ENCODE measurements at places on chromosomes 4 and X.

DNA sequence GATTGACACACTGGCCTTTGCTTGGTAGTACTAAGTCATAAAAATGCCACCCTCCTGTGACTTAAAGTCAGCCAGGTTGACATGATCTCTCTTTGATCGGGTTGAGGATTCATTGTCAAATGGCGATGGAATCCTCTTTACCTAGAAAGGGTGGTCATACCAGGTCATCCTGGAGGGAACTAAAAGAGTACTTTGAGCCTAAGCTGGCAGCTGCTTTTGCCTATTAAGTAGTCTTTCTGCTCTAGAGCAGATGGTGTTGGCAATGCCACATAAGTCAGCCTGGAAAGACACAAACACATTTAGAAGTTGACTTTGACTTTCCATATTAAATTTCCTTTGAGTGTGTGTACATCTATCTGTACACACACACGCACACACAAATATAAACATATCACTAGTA, 39.2 kb upstream of the C4orf54 start:
- no peak for DNase-seq

DNA sequence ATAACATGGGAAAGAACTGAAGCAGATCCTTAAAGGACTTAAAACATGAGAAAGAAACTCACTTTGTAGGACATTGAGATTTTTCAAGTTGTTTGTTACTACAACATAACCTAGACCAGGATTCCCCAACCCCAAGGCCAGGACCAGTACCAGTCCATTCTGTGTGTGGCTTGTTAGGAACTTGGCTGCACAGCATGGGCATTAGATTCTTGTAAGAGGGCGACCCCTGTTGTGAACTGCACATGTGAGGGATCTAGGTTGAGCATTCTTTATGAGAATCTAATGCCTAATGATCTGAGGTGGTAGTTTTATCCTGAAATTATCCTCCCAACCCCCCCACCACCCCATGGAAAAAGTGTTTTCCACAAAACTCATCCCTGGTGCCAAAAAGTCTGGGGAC, 566.1 kb downstream of the KCTD8 start:
- no peak for DNase-seq

- DNase-seq: no peak
These were observed 278.9 kb downstream of the FBXW7 start for GRCh38 chr4:152256996-152257395.

- DNase-seq: no peak
These were observed 25.8 kb downstream of the GUCY1B1 start for GRCh38 chr4:155784637-155785036.

- peak; percentile 22 for DNase-seq
These were observed 221.7 kb downstream of the APBB2 start for GRCh38 chr4:40992472-40993295.

DNA sequence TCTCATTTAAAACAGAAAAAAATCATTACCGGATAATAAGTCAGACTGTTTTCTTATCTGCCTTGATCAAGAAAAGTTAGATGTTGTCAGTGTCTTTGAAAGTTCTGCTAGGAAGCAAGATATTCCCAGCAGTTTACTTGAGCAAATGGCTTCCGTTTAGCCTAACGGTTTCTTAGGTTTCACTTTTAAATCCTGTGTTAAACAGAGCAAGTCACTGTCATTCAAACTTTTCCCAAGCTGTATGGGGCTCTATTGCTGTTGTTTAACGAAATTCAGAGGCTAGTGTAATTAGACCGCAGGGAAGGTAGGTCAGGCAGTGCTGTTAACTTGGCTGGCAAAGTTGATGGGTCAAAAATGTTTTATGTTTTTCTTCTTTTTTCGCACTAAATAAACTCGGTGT, 80.3 kb upstream of the NEIL3 start:
- no peak for DNase-seq

GRCh38 chr4:122099896-122100295, 52.2 kb upstream of the BLTP1 start:
- DNase-seq: no peak

DNA sequence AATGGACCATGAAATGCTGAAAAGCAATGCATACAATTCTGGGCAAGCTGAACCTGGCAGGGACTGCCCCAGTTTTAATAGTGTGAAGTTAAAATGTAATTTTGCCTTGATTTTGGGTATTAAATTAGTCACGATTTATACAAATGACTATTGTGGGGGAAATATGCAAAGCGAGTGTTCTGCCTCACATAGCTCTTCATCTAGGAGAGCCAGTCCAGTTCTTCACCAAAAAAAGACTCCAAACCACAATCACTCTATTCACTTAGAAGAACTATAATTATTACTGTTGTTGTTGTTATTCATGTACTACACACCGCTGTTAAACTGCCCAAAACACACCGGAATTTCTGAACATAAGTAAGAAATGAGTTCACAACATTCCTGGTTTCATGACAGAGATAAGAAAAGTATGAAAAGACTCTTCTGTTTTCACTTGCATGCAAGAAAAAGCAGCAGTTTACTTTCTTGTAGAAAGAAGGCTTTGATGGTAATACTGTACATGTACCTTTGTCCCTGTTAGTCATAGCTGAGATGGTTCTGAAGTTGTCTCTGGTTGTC, 101.9 kb downstream of the QRFPR start:
- DNase-seq: no peak

GRCh38 chr4:164977243-164978164, at the start of gene TRIM61:
Gene TRIM61 (minus strand): TSS chr4:164977657. CDS start chr4:164970002, 7,655 bp downstream.
- DNase-seq: peak; percentile 72

DNA sequence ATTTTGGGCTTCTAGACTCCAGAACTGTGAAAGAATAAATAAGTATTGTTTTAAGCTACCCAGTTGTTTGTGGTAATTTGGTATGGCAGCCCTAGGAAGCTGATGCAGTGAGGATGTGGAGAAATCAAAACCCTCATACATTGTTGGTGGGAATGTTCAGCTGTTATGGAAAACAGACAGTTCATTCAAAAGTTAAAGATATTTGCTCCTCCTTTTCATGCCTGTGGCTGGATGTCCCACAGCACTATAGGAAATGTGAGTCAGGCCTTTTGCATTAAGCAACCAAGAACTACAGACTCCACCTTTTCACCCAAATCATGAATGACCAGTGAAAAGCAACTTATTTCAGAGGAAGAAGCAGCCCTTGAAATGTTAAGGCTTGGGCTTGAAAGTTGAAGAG, 6.7 kb downstream of the BBS12 start:
- no peak for DNase-seq

DNA sequence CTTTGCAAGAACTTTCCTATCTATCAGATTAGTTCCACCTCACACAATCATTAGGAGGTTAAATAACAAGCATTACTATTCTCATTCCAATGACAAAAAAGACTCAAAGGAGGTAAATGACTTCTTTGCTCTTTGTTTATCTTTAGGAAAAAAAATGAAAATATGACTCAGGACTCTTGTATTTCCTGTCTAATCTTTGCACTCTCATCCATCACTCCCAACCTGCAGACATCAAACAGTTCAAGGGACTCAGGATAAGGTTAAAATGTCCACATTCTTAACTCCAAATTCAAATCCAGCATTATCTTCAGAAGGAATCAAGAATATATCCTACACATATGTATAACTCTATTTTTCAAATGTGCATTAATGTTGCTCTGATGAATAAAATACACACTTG, 139.6 kb downstream of the UNC5C start:
- DNase-seq: no peak

DNA sequence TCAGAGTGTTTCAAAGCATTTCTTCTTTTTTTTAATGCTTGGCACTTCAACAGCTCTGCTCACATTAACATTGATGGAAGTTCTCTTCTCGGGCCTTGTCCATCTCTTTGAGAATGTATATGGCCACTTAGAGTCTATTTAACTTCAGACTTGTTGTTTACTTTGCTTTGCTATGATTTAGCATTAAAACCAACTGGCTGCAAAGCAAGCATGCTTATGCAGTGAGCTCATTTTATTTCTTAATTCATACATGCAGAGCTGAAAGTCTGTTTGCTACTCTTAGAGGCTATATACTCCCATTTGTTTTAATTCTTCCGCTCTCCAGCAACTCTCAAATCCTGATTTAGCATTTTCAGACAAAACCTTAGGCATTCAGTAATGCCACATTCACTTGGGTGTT, 107.6 kb upstream of the PACRGL start:
- no peak for DNase-seq

DNA sequence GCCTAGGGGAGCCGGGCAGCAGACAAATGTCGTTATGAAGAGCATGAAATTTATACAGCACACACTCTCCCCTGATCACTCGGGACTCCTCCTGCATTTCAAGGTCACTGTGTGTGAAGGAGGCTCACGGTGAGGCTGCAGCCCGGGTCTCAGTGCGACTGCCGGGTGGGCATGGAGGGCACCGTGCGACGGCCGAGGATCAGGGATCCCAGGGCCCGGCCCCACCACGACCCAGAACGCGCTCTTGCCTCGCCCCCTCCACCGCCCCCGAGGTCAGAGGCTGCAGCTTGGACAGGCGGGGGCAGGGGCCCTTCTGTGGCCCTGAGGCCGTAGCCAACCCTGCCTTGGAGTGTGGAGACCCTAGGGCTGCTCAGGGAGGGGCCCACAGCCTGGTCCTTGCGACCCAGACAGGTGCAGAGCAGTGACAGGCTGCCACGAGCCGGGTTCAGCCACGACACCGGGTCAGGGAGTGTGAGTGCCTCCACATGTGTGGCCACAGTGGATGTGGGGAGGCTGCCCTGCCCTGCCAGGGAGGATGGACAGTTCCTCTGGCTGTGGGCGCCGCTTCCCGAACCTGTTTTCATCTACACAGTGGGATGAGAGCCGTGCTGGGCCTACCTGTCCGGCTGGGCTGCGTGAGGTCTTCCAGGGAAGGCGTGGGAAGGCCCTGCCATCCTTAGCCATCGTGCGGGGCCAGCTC, 89.3 kb upstream of the NKX1-1 start:
- no peak for DNase-seq

GRCh38 chr4:48620093-48620492, 130.0 kb downstream of the ZAR1 start:
- no peak for DNase-seq

DNA sequence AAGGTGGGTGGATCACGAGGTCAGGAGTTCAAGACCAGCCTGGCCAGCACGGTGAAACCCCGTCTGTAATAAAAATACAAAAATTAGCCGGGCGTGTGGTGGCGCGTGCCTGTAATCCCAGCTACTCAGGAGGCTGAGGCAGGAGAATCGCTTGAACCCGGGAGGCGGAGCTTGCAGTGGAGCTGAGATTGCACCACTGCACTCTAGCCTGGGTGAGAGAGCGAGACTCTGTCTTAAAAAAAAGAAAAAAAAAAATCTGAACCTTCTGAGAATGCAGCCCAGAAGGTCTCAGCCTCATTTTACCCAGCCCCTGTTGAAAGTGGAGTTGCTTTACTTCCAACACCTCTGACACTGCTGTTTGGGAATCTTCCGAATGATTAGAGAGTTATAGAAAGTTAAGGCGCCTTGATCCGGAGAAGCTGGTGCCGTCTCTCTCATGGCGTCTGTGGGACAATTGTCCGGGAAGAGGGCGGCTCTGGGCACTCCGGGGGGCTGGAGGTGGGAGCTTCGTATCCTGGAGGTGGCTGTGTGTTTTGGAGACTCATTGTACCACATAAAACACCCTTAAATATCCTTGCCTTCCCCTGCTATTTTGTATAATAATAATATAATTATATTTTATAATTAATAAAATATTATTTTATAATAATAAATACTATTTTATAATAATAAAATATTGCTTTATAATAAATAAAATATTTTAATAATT, 92.7 kb upstream of the PPP2R3B start:
- DNase-seq: peak; percentile 43

DNA sequence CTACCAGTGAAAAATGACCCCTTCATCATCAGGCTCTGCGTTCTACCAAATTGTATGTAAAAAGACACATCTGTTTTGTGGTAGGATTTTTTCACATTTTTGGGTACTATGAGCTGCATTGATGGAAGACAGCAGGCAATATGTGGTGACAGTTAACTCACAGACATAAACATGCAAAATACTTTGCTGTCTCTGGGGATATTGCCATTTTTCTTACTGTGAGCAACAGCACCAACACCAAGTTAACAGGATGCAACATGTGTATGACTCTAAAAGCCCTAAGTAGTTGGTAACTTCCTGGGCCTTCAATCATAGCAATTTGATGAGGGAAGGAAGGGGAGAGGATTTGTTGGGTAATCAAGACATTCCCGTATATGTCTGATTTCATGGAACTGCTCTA, 56.4 kb upstream of the DRP2 start:
- no peak for DNase-seq

DNA sequence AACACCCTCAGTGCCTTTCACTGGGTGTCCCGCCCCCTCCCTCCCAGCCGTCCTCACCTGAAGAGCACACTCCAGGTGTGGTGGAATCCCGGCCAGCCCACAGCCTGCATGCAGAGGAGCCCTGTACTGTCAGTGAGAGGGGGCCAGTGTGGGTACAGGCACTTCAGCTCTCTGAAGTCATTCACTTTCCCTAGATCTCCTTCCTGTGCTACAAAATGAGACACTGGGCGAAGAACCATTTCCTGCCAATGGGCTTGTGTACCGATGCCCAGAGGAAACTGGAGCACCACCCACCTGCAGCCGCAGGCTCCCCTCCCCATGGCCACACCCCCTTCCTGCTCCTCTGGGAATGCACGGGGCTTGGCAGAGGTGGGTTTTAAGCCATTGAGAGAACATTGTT, 73.9 kb upstream of the C4orf50 start:
- DNase-seq: no peak

GRCh38 chrX:138917781-138918180, 206.3 kb upstream of the FGF13 start:
- no peak for DNase-seq
